ENCODE measurements at places on chromosomes 12 and 14. TPM values are rescaled to one million over a fixed set of nuclear protein-coding genes. Genes with fewer than 3 reads are reported as not detected.

GRCh38 chr14:51283402-51284085 lies 43.5 kb downstream of the TMX1 start:
- peak; percentile 95 for DNase-seq

- DNase-seq, result no peak
Observed at GRCh38 chr12:44403185-44403584, 472.9 kb downstream of the NELL2 start.

DNA sequence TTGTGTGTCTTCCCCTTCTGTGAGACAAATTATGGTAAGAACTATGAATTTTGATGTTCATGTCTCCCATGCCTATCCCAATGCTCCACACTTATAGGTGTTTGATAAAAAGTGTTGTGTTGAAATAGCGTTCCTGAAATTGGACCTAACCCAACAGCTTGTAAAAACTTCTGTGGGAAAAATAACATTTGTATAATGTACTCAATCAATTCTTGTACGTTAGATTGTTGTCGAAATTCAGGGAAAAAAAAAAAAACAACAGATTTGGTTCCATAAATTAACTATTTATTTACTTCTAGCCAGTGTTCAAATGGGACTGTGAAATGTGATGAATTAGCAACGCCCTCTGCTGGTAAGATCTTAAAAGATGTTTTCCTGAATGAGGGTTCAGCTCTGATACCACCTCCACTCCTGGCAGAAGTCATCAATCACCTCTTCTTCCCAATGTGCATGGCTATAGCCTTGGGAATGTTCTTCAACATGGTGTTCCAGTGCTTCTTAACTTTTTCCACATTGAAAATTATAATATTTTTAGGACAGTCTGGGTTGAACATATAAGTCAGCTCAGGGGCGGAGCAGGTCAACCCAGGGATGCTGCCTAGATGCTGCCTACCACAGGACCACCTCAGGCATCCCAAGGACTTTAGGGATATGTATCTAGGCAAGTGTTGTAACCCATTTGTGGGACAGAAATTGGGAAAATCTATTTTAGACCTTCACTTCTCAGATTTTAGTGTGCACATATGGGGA lies 170.6 kb downstream of the OTOGL start:
- peak; percentile 67 for DNase-seq

DNA sequence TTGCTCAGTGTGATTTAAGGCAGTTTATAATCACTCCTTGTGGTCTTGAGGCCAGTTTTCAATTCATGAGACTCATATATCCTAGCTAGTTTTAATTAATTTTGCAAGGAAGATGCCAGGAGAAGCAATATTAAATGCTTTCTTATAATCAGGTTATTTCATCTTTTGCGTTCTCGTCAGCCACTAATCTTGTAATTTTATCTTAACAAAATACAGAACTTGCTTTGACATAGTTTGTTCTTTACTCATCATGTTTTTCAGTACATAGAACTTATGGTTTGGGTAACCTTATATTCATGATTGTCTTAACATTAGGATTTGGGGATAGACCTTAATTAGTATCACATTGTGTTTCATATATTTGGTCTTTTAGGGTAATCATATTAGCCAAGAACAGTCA lies 76.0 kb downstream of the LIN52 start:
- DNase-seq, result no peak

CAPZA3 gene
- total RNA-seq, result not detected

DNA sequence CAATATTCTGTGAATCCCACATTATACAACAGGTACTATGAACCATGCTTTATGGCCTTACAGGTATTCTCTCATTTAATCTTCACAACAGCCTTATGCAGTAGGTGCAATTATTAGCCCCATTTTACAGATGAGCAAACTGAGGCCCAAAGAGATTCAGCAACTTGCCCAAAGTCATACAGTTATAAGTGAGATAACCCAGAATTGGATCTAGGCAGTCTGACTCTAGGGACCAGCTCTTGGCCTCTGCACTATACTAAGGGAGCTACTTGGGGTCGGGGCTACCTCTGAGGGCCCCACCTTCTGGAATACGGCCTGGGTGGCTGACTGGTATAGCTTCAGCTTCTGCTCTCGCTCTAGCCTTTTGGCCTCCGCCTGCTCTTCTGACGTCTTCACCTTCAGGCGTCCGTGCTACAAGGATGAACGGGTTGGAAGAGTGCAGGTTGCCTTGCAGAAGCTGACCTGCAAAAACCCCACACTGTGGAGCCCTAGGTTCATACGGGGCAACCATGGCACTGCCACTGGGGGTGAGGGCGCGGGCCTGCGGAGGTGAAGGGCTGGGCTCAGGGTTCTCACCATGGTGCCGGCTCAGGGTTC lies 762 bp downstream of the RABGGTA start:
- peak; percentile 55 for DNase-seq

GRCh38 chr14:28745176-28745575 lies 21.4 kb upstream of the FOXG1 start:
- DNase-seq, result no peak

DNA sequence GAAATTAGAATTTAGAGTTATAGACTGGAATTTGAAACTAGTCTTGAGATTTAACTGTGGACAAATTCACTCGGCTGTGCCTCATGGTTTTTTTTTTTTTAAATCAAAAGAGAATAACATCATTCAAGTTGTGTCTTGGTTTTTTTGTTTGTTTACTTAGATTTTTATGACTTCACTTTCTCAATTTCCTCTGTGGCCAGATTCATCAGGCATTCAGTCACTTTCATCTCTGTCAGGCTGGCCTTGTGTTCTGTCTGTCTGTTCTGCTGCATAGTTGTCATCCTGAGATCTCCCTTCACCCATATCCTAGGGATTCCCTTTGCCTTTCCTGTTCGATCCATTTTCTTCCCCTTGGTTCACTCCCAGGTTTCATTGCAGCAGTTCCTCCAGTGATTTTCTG lies 10.0 kb downstream of the MARK3 start:
- peak; percentile 65 for DNase-seq

DNA sequence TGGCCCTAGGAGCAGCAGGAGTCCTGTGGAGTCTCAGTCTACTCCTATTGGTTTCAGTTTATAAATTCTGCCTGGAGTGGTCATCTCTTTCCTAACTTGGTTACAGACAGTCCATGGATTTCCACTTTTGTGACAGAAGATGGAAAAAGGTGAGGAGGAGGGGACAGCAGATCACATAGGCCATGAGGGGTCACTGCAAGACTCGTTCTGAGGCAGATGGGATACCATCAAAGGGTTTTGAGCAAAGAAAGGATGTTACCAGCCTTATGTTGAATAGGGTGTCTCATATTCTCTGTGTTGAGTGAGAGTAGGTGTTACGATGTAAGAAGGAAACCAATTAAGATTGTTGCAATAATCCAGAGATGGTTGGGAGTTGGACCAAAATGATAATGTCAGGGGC lies 15.3 kb downstream of the PDE3A start:
- no peak for DNase-seq

DNA sequence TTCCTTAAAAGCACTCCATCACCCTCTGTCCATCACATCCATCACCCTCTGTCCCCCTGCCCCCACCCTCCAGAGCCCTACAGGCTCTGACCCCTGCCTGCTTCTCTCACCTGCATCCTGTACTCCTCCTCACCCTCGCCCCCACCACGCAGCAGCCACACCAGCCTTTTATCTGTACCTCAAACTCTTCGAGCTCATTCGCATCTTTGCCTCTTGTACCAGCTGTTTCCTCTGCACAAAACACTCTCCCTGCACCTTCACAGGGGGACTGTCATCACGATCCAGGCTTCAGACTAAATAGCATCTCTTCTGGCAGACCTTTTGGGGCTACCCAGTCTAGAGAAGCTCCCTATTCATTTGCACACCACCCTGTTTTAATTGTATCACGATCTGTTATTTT lies 24.1 kb downstream of the TMEM229B start:
- DNase-seq, result no peak

GRCh38 chr12:130878193-130879185 lies 6.6 kb downstream of the RAN start:
- DNase-seq, result no peak

GRCh38 chr12:49972641-49973360 lies at the start of gene AQP6:
Gene AQP6 (plus strand): TSS chr12:49972947. CDS start chr12:49973174, 227 bp downstream.
- DNase-seq, result no peak

DNA sequence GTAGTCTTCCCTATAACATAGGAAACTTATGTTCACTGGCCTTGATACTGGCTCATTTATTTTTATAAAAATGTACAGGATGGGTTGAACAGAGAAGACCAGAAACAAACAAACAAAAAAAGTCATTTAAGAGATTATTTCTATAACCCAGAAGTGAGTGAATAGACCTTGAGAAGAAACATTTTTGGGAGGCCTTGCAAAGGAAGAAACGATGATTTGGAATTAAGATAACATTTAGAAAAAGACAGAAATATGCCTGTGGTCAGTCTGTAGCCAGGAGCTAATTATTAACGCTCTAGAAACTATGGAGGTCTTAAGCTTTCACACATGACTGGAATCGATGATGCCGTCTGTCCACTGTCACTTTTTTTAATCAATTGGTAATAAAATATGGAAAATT lies 264.0 kb downstream of the EGLN3 start:
- no peak for DNase-seq

INSM2 gene
- total RNA-seq, result not detected

DNA sequence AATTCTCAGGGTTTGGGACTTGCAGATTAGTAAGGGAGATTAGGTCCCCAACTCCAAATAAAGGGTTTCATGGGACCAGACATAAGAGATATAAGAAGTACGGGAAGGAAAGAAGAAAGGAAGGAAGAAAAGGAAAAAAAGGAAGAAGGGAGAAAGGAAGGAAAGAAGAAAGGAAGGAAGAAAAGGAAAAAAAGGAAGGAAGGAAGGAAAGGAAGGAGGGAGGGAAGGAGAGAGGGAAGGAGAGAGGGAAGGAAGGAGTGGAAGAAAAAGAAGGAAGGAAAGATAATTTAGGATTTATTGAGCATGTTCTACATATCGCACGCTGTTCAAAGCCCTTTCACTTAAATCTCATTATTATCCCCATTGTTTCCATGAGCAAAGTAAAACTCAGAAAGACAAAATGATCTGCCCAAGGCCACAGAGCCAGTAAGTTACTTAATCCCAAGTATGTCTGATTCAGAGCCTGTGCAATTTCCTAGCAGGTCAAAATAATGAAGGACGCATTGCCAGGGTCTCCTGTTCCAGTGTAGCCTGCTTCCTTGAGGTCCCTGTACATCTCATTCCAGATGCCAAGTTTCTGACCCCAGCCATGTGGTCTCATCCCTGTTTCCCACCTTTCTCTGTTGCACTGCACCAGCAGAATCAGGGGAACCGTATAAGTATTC lies 3.9 kb upstream of the HDAC7 start:
- peak; percentile 65 for DNase-seq

DNA sequence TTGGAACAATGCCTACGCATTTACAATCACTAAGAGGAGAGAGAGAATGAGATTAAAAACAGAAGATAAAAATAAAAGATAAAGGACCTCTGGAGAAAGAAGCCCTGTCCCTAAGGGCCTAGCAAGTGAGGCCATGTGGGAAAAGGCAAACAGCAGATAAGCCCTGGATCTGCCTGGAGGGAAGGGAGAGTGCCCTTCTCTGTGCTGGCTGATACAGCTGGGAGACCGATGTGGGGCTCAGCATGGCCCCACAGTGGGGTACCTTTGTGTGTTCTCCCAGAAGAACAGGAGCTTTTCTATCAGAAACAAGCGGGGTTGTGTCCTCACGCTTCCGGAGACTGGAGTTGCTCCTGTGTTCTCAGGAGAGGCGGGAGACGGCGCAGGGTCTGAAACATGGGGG lies 59.9 kb downstream of the TMCC3 start:
- no peak for DNase-seq

DNA sequence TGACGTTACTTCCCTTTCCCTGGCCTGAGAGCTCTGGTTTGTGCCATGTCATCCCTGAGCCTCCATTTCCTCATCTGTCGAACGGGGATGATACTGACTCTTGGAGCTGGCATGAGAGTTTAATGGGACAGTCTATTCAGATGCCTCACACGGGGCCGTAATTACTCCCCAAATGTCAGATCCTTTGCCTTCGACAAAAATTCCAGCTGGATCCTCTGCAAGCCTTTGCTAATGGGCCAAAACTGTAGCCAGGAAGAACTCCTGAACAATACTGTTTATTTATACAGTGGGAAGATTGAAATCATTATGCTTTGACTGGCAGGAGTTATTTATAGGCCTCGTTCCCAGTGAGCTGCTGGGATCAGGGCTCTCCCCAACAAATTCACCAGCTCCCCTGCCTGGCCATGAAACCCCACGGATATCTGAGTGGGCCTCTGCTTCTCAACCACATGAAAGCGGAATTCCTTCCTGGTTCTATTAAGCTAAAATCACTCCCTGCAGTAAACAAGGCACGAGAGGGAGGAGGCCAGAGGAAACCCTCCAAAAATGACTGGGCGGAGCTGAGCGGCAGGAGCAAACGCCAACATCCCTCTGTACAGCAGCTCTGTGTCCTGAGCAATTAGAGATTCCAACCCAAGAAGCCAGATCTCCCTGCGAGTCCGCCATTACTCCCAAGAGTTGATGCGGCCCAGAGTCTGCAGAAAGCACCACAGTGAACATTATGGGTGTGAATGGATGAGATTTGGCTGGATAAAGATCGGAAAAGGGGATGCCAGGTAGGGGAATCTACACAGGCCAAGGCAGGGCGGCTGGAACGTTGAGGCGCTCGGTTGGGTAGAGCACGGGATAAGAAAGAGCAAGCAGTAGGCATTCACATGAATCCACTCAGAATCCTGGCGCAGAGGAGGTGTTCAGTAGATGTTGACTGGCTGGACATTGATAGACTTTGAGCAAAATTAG lies 326.1 kb downstream of the BCL11B start:
- no peak for DNase-seq

GRCh38 chr12:105995961-105996431 lies 142.8 kb downstream of the NUAK1 start:
- DNase-seq, result peak; percentile 9

DNA sequence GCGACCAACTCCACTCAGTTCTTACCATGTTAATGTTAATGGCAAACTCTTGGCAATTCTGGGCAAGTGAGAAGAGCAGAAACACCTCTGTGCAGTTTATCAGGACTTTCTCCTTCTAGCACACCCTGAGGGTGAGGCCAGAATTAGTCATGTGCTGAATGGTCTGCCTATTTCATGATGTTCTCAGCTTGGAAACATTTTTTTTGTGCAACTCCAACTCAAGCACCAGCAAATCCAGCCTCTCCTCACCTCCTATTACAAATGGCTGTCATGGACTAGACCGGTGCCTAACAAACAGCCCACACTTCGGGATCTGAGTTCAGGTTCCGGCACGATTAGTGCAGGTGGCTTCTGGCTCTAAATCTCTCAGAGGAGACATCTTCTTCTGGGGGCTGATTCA lies 246.0 kb downstream of the ZFP36L1 start:
- DNase-seq, result peak; percentile 94

TOMM20L gene
- total RNA-seq, result not detected

DNA sequence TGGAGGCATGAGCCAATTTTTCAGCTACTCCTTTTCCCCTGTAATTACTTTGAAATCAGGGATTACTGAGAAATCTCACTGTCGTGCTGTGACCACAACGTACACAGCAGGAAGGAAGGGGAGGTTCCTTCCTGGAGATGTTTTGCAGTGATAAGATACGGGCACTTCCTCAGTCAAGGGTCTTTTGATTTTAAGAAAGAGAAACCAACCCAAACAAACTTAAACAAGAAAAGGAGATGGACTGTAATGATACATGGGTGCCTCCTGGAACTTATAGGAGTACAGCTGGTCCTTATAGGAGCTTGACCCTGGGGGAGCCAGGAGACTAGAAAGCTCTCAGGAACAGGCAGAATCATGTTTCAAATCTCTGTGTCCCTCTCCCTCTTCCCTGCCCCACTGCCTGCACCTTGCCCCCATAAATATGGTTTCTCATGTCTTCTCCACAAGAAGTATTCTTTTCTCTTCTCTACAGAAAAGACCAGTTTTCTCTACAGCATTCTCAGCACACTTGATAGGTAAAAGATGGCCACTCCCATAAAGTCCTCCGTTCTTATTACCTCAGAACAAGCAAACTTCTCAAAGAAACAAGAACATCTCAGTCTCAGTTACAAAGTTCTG lies 281.1 kb upstream of the AMIGO2 start:
- DNase-seq, result no peak

- peak; percentile 3 for DNase-seq
Observed at GRCh38 chr14:83289896-83290295, 1756.2 kb upstream of the SEL1L start.
